ENCODE measurements at places on chromosomes 3 and 15. TPM values are rescaled to one million over a fixed set of nuclear protein-coding genes. Genes with fewer than 3 reads are reported as not detected.

GRAMD2A gene
- 60.2 TPM for total RNA-seq

GRCh38 chr3:11136830-11137626 is 17.3 kb upstream of the HRH1 start:
- H3K27ac ChIP-seq: peak overlapping the region; percentile 96
- H3K4me3 ChIP-seq: peak overlapping the region; percentile 65
- H3K36me3 ChIP-seq: no peaks in the 10 kb centered on the region

DNA sequence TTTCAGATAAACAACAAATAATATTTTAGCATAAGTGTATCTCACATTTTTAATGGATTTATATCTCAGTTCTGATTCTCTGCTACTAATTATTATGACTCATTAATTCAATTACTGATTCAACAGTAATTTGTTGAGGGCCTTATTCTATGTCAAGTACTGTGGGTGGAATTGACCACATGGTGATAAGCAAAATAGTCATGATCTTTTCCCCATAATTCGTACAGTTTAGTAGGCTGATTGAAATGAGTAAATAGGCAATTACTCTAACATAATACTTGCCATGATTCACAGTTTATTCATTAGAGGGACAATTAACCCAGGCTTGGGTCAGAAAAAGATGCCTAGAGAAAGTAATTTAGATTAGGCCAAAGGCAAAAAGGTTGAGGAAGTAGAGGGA is 60.9 kb upstream of the SLC4A7 start:
- H3K27me3 ChIP-seq: no peaks in the 10 kb centered on the region
- H3K36me3 ChIP-seq: no peaks in the 10 kb centered on the region
- peaks cover 23% of the 10 kb centered on the region for H3K4me1 ChIP-seq
- peak overlapping the region; percentile 8 for H3K4me3 ChIP-seq

GRCh38 chr3:88364926-88365325 is 215.2 kb downstream of the C3orf38 start:
- no peak overlapping the region for H3K27ac ChIP-seq
- H3K27me3 ChIP-seq: no peaks in the 10 kb centered on the region
- DNase-seq: no peak
- no peak overlapping the region for H3K4me3 ChIP-seq
- 0 out of 2 replicates have a peak, but pooled peaks cover 3% of the 10 kb centered on the region for H3K4me1 ChIP-seq

DNA sequence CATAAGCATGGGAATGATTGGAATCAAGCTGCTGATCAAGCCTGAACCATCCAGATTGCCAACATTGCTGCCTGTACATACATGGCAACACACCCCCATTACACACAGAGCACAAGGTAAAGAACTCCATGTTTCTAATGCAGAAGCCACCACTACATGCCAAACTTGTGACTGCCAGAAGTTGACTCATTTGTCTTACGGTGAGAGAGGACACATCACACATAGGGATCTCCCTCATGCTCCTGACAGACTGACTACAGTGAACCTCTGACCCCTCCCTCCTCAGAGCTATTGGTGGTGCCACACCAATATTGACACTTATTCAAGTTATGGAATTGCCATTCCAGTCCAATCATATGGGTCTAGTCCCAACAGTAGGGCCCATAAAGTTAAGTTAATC is 42.3 kb downstream of the EFHB start:
- no peaks in the 10 kb centered on the region for H3K36me3 ChIP-seq
- H3K27ac ChIP-seq: no peak overlapping the region
- H3K4me1 ChIP-seq: peaks cover 28% of the 10 kb centered on the region

- H3K4me1 ChIP-seq: peaks cover 62% of the 10 kb centered on the region
- H3K4me3 ChIP-seq: no peak overlapping the region
- no peaks in the 10 kb centered on the region for H3K27me3 ChIP-seq
- H3K27ac ChIP-seq: peak overlapping the region; percentile 55
Measured at GRCh38 chr15:74420193-74420905, 13.4 kb downstream of the SEMA7A start.

- no peaks in the 10 kb centered on the region for H3K36me3 ChIP-seq
- peaks cover 32% of the 10 kb centered on the region for H3K4me1 ChIP-seq
- H3K4me3 ChIP-seq: no peak overlapping the region
- peak; percentile 63 for DNase-seq
- no peaks in the 10 kb centered on the region for H3K27me3 ChIP-seq
Measured at GRCh38 chr15:64521726-64522164, 61.4 kb downstream of the ZNF609 start.

KLF15 gene
- 0.65 TPM for total RNA-seq

- no peak for DNase-seq
- no peaks in the 10 kb centered on the region for H3K4me1 ChIP-seq
- H3K36me3 ChIP-seq: no peaks in the 10 kb centered on the region
- no peak overlapping the region for H3K27ac ChIP-seq
Measured at GRCh38 chr3:140244893-140245292, 309.9 kb downstream of the CLSTN2 start.

- DNase-seq: no peak
- no peak overlapping the region for H3K4me3 ChIP-seq
- H3K36me3 ChIP-seq: no peaks in the 10 kb centered on the region
- peaks cover 12% of the 10 kb centered on the region for H3K4me1 ChIP-seq
- H3K27ac ChIP-seq: no peak overlapping the region
- H3K27me3 ChIP-seq: no peaks in the 10 kb centered on the region
Measured at GRCh38 chr3:17179381-17180205, 294.8 kb downstream of the PLCL2 start.

DNA sequence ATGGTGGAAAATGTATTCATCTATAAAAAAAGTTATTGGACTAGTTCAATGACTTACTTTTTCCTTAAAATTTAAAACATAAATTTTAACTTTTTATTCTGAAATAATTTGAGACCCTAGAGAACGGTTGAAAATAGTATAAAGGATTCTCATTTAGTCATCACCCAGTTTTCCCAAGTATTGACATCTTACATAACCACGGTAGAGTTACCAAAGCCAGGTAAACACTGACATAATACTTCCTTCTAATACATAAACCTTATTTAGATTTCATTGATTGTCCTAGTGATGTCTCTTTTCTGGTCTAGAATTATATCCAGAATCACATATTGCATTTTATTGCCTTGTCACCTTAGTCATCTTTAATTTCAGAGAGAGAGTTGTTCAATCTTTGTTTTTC is 319.1 kb downstream of the LPP start:
- no peak for DNase-seq
- H3K27ac ChIP-seq: no peak overlapping the region
- no peaks in the 10 kb centered on the region for H3K36me3 ChIP-seq
- no peaks in the 10 kb centered on the region for H3K4me1 ChIP-seq
- no peak overlapping the region for H3K4me3 ChIP-seq
- no peaks in the 10 kb centered on the region for H3K27me3 ChIP-seq

DNA sequence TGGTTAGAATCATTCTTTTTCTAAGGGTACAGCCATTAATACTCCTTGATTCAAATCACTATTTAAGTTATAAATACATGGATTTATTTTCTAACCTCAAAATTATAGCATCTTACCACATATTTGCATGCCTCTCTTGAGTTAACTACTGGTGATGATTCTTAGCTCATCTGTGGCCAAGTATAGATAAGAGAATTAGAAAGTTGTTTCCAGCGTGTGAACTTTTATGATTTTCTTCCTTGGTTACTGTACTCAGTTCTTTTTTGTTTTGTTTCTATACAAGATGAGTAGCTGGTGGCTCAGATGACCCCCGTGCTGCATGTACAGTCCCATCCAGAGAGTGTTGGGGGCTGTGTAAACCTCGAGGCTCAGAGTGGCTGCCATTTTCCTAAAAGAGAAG is 124.6 kb downstream of the IGF1R start:
- H3K27ac ChIP-seq: no peak overlapping the region
- no peak overlapping the region for H3K4me3 ChIP-seq
- no peaks in the 10 kb centered on the region for H3K27me3 ChIP-seq
- no peak for DNase-seq
- H3K4me1 ChIP-seq: no peaks in the 10 kb centered on the region
- H3K36me3 ChIP-seq: no peaks in the 10 kb centered on the region

- no peak for DNase-seq
- no peak overlapping the region for H3K4me3 ChIP-seq
- H3K27ac ChIP-seq: no peak overlapping the region
- H3K4me1 ChIP-seq: peaks cover 11% of the 10 kb centered on the region
Measured at GRCh38 chr15:76146812-76147211, 87.0 kb downstream of the TMEM266 start.

GRCh38 chr3:54897028-54897711 is 30.7 kb downstream of the LRTM1 start:
- no peak for DNase-seq
- H3K36me3 ChIP-seq: no peaks in the 10 kb centered on the region
- no peaks in the 10 kb centered on the region for H3K27me3 ChIP-seq
- H3K4me1 ChIP-seq: peaks cover 9% of the 10 kb centered on the region

- H3K4me1 ChIP-seq: no peaks in the 10 kb centered on the region
- DNase-seq: no peak
- no peak overlapping the region for H3K4me3 ChIP-seq
- H3K27me3 ChIP-seq: no peaks in the 10 kb centered on the region
- no peaks in the 10 kb centered on the region for H3K36me3 ChIP-seq
Measured at GRCh38 chr3:30317561-30317960, 288.8 kb upstream of the TGFBR2 start.

GRCh38 chr15:32683906-32684584 is 33.8 kb upstream of the GREM1 start:
- no peak overlapping the region for H3K27ac ChIP-seq
- no peaks in the 10 kb centered on the region for H3K27me3 ChIP-seq
- no peak overlapping the region for H3K4me3 ChIP-seq
- no peak for DNase-seq

DNA sequence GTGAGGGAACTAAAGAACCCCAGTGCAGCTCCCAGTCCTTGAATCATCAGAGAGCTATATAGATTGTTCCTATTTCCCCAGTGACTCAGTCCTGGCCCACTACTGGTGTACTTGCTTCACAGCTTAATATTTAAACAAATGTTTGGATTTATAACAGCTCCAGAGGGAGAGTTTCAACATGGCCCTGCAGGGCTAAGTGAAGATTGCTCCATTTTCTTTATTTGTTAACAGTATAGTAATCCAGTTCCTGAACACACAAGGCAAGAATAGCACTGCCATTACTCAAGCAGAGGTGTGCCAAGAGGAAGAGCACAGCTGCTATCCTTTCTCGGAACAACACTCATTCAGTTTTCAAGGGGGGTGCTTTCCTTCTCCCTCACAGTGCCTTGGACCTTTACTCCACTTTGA is 6.5 kb downstream of the SQOR start:
- no peaks in the 10 kb centered on the region for H3K36me3 ChIP-seq
- H3K4me1 ChIP-seq: peaks cover 59% of the 10 kb centered on the region
- no peaks in the 10 kb centered on the region for H3K27me3 ChIP-seq
- H3K4me3 ChIP-seq: peak overlapping the region; percentile 34
- DNase-seq: peak; percentile 31

DNA sequence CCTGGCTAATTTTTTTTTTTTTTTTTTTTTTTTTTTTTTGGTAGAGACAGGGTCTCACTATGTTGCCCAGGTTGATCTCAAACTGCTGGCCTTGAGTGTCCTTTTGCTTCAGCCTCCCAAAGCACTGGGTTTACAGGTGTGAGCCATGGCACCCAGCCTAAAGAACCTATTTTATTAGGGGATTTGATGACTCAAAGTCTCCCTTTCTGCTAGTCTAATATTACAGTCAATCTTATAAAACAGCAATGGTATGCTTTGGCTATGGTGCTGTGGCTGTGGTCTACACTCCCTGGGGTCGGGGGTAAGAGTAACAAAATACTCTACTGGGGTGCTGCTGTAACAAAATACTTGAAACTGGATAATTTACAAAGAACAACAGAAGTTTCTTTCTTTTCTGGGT is 44.8 kb downstream of the ZNF589 start:
- H3K27ac ChIP-seq: no peak overlapping the region
- H3K4me3 ChIP-seq: no peak overlapping the region
- no peak for DNase-seq
- no peaks in the 10 kb centered on the region for H3K27me3 ChIP-seq
- no peaks in the 10 kb centered on the region for H3K4me1 ChIP-seq

- no peak overlapping the region for H3K4me3 ChIP-seq
- H3K4me1 ChIP-seq: no peaks in the 10 kb centered on the region
- DNase-seq: no peak
- H3K36me3 ChIP-seq: no peaks in the 10 kb centered on the region
- no peaks in the 10 kb centered on the region for H3K27me3 ChIP-seq
Measured at GRCh38 chr15:45794712-45795439, 160.0 kb downstream of the SQOR start.

DNA sequence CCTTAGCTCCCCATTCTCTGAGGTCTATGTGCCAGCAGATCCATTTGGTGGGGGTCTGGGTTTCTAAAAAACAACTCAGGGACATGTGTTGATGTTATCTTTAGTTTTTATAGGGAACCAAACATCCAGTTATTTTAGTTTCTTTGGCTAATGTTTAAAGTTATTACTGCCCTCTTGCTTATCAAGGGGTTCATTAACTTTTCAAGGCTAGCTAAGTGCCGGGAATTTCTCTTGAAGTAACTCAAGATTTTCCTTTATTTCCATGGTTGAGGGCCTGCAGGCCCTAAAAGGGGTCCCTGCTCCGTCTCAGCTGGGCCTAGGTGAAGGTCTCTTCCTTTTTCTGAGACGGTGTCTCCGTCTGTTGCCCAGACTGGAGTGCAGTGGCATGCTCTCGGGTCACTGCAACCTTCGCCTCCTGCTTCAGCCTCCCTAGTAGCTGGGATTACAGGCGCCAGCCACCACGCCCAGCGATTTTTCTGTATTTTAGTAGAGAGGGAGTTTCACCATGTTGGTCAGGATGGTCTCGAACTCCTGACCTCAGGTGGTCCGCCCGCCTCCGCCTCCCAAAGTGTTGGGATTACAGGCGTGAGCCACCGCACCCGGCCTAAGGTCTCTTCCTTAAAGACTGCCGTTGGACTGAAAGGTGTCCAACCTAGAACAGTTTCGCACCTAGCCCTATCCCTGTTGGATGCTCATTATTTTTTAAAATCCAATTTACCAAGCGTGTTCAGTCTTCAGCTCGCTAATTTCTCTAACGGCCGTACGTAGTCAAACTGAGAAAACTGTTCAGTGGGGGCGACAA is 1.3 kb upstream of the OXSR1 start:
- H3K4me3 ChIP-seq: peak overlapping the region; percentile 74
- peak overlapping the region; percentile 96 for H3K27ac ChIP-seq
- DNase-seq: no peak
- no peaks in the 10 kb centered on the region for H3K36me3 ChIP-seq
- peaks cover 34% of the 10 kb centered on the region for H3K4me1 ChIP-seq
- H3K27me3 ChIP-seq: no peaks in the 10 kb centered on the region

ZPLD1 gene
- not detected for total RNA-seq

GOLGA8J gene
- total RNA-seq: not detected

- DNase-seq: no peak
- no peak overlapping the region for H3K4me3 ChIP-seq
- H3K36me3 ChIP-seq: no peaks in the 10 kb centered on the region
Measured at GRCh38 chr3:98557324-98558010, 25.7 kb downstream of the GPR15 start.

Data from PC-9 (cell line).